ENCODE measurements at places on chromosomes 2 and 18.

GRCh38 chr2:121074293-121074932 is 210.6 kb downstream of the TFCP2L1 start:
- no peak for DNase-seq

DNA sequence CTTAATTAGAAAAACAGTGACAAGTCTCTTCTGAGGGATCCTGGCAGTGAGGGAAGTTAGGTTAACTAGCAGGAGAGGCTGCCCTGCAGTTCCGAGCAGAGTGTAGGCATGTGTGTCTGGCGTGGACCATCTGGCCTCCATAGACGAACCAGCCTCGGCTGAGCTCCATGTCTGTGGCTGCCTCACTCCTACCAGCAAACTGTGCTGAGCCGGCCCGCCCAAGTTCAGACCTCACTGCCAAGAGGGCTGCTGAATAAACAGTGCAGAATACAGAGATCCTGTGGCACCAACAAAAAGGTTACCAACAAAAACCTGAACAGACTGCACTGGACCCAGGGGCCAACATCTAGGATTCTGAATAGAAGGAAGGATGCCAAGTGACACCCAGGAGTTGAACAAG is 27.3 kb downstream of the INO80C start:
- DNase-seq: no peak

DNA sequence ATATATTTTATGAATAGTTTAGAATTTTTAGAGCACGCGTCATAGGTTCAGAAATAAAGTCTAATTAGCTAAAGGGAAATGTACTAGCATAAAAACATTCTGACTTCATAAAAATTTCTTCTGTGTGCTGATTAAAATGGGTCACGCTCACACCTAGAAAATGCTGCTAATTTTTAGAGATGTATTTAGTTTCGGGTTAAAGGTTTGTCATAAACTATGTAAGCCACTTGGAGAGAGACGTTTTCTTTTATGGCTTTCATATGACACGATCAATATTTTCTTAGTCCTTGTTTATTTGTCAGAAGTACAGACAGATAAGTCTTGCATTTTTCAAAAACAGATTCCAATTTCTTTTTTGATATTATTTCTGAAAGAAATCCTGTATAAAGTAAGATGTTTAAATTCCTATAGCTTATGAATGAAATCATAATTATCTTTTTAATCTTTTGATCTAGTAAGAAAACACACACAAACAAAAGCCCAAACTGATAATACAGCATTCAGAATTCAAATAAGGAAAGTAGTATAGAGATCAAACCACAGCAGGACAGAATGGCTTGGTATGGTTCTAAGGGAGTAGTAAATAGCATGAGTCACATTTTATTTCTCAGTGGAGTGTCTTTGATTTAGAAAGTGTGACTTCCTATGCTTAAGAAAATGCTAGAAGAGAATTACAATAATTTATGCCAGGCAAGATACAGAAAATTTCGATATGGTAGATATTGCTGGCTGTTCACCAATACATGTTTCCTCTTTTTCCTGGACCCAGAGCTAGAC is 236.6 kb downstream of the GPD2 start:
- DNase-seq: no peak

DNA sequence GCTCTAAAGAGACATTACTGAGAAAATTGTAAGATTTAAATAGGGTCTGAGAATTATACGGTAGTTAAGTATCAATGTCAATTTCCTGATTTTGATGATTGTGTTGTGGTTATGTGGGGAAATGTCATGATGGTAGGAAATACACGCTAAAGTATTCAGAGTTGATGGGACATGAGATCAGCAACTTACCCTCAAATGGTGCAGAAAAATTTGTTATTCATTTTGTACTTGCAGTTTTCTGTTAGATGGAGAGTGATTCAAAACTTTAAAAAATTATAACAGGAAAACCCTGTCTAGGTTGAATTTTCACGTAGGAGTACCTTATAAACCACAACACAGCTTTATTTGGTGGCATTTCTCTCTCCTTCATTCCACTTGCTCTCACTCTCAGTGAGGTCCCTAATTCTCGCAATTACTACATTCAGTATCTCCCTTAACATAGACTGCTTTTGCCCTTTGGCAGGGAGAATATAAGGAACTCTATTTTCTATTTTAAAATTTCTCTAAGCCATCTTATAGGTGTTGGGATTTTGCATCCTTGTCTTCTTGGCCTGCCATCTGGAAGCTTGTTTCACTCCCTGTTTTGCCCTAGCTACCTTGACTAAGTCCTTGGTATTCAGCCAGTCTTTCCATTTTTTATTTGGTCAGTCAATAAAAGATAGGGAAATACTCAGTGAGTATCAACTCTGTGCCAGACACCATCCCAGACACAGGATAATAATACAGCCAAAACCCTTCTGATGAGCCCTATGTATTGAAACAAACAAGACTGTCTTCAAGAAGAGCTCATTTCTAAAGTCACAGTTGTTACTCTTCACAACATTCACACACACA is 550.6 kb upstream of the ACVR2A start:
- DNase-seq: no peak

GRCh38 chr2:212953170-212953920 is 198.1 kb downstream of the IKZF2 start:
- no peak for DNase-seq

DNA sequence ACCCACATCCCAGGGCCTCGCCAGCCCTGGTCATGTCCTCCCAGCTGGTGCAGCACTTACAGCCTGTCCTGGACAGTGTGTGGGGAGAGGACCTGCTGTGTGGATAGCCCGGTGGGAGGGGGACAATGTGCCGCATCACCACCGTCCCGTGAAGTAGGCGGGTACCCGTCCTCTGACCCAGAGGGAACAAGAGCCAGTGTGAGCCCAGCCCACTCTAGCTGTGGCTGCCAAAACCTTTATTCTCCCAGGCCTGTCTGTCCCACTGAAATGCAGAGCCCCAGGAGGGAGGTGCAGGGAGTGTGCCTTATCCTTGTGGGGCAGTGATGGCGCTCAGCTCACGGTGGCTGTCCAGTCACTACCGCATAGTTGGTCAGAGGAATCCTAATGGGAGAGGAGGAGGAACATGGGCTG is 1.7 kb downstream of the TRAF3IP1 start:
- no peak for DNase-seq

- DNase-seq: no peak
These were observed 43.0 kb upstream of the CHMP1B start for GRCh38 chr18:11808001-11808855.

GRCh38 chr2:20136149-20136548 is 84.7 kb upstream of the LAPTM4A start:
- DNase-seq: no peak

GRCh38 chr2:97718942-97719341 is 5.6 kb downstream of the ZAP70 start:
- no peak for DNase-seq

DNA sequence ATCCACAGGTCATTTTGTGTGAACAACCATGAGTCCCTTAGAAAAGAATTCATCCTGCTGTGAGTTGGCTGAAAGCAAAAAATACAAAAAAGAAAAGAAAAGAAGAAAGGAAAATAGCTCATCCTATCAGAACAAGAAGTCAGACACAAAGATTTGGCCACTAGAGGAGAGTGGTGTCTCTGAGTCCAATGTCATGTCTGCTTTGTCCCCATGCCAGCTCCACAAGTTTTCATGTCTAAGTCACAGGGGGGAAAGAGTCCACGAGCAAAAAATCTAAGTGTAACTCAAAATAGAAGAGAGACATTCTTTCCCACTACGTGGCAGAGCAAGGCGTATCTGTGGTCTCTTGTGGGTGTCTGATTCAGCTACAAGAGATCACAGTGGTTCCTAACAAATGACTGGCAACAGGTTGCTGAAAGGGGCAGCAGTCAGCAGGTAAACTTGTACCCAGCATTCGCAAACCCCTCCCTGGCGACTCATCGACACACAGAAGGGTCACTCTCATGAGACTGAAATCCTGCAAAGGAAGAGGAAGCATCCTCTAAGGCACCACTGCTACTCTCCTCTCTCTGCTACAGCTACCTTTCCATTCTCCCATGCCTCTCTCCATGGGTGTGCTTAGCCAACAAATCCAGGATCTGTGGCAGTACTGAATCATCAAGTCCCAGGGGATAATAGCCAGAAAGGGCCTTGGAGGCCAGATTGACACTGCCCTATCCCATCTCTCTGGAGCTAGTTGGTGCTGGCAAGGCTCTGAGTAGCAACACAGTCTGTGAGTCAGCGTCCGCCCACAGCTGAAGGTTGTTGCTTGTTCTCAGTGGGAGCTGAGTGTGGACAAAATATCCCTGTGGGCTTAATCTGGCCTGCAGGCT is 123.0 kb upstream of the SLC39A10 start:
- no peak for DNase-seq

DNA sequence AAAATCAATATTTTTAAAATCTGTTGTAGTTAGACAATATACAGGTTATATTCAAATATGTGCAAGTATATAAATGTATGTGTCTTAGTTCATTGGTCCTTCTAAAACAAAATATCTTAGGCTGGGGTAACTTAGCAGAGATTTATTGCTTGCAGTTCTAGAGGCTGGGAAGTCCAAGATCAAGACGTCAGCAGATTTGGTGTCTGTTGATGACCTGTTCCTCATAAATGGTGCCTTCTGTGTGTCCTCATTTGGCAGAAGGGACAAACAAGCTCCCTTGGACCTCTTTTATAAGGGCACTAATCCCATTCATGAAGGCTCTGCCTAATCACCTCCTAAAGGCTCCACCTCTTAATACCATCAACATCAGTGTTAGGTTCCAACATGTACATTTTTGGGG is 31.3 kb downstream of the ABI2 start:
- DNase-seq: no peak

DNA sequence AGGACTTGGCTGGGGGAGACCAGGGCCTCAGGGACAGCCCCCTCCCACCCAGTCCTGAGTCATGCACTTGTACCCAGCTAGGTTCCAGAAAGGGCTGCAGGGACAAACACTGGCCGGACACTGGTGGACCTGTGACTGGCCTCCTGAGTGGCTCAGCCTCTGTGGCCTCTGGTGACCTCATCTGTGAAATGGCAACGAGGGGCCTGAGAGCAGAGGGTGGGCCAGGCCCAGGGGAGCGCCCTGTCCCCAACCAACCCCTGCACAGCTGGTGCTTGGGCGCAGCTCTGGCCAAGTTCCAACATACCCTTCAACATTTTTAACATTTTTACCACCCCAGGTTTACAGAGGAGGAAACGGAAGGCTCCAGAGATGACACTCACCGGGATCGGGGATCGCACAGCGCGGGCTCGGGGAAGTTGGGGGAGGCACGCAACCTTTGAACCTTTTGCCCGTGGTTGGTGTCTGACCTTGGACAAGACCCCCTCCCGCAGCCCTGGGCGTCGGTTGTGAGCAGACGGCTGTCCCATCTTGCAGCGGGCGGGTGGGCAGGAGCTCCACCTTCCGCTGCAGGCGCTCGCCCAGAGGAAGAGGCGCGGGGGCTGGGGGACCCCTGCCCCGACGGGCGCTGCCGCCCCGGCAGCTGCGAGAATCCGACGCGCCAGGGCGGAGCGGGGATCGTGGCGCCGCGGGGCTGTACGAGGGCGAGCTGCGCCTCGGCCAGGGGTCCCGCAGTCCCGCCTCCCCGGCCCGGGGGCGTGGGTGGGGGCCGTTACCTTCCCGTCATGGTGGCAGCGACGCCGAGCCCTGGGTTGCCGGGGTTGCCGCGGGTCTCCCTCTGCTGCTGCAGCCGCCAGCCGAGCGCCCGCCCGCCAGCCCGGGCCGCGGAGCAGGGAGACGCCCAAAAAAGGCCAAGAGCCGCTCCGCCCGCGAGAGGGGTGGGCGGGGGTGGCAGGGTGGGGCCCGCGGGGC is 805 bp downstream of the LIMS2 start:
- DNase-seq: no peak

- DNase-seq: no peak
These were observed 99.0 kb downstream of the SNTG2 start for GRCh38 chr2:1049691-1050090.

GRCh38 chr2:72887032-72887739 is at the start of gene SPR:
Gene SPR (plus strand): TSS chr2:72887408. CDS start chr2:72887433, 25 bp downstream.
- DNase-seq: peak; percentile 5

DNA sequence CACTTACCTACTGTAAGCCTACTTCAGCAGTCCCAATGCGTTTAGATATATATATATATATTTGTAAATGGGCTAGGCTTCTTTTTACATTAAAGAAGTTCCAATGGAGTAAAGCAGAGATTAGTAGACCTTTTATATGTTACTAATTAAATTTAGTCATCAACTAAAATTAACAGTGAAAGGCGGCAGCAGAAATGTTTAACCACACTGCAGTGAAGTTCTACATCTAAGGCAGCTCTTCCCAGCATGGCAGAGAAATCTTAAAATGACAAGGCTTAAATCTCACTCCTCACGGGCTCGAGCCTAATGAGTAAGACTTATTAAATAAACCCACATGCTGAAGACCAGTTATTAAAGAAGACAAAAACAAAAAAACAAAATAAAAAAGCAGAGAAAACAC is 19.1 kb upstream of the KANSL1L start:
- DNase-seq: no peak

Data from GDM1 (cell line).